ENCODE measurements at places on chromosomes 11 and 22.

- DNase-seq = peak; percentile 32
These were observed 148.9 kb downstream of the TENM4 start for GRCh38 chr11:79291948-79292347.

- DNase-seq = no peak
These were observed 71.4 kb upstream of the B3GNT6 start for GRCh38 chr11:76962583-76963416.

DNA sequence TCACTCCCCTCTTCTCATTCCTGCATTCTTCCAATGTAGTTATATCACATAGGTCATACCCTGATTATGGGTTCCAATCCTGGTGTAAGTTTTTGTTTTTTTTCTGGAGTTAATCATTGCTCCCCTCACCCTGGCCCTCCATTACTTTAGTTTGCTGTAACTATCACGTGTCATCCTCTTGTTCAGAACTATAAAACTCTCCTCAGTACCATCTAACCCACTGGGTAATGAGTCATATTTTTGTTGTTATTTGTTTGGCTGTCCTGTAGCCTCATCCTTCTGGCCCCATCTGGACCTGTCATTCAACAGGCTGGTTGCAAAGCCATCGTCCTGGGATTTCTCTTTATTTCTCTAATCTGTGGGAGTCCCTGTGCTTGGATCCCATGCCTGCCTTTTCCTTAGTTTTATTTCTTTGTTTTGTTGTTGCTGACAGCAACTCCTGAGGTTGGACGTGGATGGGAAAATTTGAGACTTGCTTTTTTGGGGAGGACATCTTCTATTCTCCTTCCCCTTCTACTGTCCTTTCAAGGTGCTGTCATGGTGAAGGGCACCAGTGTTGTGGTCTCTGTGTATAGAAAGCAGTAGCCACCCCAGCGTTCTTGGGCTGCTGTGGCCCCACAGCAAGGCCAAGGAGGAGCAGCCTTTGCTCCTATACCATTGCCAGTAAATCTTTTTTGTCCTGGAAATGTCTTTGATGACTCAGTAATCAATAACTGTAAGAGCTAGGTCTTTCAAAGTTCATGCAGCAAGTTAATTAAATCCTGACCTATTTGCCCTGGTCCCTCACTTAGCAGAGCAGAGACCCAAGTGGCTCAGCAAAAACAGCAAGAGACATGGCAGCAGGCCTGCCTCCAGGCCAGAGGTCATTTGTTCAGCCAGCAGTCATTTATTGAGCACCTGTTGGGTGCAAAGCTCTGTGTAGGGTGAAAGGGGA lies 82.5 kb downstream of the C22orf31 start:
- no peak for DNase-seq

DNA sequence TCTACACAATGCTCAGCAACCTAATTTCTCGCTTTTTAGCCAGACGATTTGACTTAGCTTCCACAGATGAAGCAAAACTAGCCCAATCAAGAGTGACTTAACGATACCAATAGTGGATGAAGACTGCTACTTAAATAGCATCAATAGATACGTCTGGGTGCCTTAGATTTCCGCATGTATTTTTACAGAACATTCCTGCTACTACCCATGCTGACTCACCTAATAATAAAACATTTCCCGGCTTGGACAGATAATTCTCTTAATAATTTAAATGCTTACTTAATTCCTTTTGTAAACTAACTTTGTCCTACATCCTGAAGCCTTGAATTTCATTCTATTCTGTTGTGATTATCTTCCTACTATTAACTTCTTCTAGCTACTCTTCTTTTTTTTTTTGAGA lies 5.2 kb upstream of the LAYN start:
- DNase-seq = no peak

GRCh38 chr11:78226684-78227680 lies 38.3 kb downstream of the USP35 start:
- DNase-seq = no peak

GRCh38 chr11:34075178-34075820 lies 23.8 kb downstream of the CAPRIN1 start:
- DNase-seq = peak; percentile 63

DNA sequence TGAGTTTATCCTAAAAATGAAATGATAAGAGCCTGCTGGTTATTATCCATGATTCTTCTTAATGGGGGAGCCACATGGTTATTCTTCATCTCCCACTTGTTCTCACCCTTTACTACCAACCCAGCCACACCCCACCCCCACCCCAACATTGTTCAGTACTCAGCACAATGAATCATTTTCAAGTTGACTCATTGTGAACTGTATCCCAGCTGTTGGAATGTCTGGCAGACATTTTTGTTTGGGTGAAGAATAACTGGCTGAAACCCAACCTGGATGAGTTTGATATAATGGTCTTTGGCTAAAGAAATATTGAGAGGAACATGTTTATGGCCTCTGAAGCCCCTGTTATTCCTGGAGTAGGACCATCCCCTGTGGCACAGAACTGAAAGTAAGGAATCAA lies 136.2 kb downstream of the ELP4 start:
- DNase-seq = peak; percentile 83

- no peak for DNase-seq
These were observed 1.5 kb upstream of the IL17REL start for GRCh38 chr22:50014053-50014501.

DNA sequence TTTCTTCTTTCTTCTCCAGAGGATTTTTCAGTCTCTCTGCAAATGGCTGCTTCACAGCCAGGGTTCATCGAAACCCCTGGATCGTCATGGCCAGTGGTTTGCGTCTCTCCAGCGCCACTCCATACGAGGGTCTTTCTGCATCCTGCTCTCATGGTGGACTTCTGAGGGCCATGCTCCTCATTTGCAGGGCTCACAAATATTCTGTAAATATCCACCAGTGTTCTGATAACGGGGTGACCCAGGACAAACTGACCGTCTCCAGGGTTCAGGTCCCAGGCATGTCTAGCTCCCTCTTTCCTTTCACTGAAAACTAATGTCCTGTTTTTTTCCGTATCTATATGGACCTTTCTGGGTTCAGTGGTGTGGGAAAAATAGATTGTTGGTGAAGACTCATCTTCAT lies 15.7 kb upstream of the VPREB1 start:
- no peak for DNase-seq

DNA sequence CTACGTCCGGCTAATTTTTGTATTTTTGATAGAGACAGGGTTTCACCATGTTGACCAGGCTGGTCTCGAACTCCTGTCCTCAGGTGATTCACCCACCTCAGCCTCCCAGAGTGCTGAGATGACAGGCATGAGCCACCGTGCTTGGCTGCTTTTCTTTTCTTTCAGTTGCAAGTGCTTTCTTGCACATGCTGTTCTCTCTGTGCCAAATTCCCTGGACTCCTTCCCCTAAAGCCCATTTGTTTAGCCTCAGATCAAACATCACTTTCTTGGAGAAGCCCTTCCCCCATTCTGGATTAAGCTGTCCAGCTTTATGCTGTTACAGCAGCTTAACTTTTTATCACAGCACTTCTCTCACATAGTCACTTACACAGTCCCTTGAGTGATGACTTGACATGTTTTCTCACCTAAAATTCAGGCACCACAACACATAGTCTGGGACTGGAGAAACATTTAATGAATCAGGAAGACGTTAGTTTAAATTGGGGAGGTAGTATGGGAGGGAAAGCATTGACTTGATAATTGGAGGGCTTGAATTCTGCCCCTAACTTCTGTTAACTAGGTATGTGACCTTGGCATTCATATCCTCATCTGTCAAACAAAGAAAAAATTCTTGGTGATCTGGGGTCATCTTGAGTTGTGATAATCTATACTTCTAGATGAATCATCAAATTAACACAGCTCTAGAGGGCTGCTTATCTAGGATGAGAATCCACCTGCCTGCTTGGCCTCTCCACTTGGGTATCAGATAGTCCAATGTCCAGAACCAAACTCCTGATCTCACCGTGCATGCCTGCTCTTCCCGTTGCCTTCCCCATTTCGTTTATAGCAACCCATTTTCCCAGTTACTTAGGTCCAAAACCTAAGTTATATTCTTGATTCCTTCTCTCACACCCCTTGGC lies 18.4 kb downstream of the ACO2 start:
- no peak for DNase-seq

GRCh38 chr11:111975076-111975806 lies 38.1 kb downstream of the DIXDC1 start:
- no peak for DNase-seq

GRCh38 chr11:11845071-11845470 lies 3.3 kb downstream of the USP47 start:
- no peak for DNase-seq

GRCh38 chr22:17257121-17258001 lies 38.1 kb upstream of the ADA2 start:
- DNase-seq = no peak

DNA sequence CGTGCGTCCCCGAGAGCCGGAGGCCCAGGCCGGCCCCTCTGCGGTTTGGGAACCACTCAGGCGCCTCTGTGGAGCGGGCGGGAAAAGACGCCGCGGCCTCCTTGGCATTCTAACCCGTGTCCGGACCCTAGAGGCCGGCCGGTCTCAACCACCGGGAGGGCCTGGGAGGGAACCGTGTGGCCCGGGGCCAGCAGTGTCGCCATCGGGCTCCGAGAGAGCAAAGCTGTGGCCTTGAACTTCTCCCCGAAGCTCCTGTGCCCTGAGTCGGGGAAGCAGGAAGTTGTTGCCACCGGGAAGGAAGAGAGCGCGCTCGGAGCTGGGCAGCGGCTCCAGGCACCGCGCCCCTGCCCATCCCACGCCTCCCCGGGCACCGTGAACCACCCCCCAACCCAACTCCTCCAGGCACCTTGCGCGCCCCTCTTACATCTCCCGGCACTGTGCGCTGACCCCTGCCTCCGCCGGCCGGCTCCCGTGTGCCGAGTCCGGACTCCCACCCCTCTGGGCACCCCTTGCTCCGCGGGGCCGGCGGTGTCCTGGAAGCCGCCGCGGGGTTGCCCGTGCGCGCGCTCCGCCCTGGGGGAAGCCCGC lies 80.0 kb upstream of the PPARA start:
- DNase-seq = peak; percentile 75

- DNase-seq = no peak
These were observed 8.1 kb downstream of the MOGAT2 start for GRCh38 chr11:75725547-75726320.

GRCh38 chr11:1333091-1333772 lies 23.8 kb upstream of the TOLLIP start:
- no peak for DNase-seq

- DNase-seq = no peak
These were observed 737 bp downstream of the PPP2R1B start for GRCh38 chr11:111765320-111765983.

GRCh38 chr11:83583757-83584366 lies 297.7 kb upstream of the CCDC90B start:
- peak; percentile 57 for DNase-seq

DNA sequence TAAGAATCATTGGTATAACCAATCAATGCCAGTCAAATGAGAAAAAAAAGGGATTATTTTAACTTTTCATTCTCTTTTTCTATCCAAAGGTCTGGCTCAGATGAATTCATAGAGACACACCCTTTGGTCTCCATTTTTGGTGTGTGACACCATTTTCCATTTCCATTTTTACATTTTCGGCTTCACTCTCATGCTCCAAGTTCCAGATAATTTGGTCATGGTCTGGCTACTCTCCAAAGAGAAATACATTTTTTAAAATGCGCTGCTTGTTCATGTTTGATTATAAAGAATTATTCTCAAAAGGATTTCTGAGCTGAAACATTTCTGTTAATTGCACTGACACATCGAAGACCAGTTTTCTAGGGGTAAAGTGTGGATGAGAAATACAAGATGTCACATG lies 51.6 kb upstream of the FIBIN start:
- no peak for DNase-seq

DNA sequence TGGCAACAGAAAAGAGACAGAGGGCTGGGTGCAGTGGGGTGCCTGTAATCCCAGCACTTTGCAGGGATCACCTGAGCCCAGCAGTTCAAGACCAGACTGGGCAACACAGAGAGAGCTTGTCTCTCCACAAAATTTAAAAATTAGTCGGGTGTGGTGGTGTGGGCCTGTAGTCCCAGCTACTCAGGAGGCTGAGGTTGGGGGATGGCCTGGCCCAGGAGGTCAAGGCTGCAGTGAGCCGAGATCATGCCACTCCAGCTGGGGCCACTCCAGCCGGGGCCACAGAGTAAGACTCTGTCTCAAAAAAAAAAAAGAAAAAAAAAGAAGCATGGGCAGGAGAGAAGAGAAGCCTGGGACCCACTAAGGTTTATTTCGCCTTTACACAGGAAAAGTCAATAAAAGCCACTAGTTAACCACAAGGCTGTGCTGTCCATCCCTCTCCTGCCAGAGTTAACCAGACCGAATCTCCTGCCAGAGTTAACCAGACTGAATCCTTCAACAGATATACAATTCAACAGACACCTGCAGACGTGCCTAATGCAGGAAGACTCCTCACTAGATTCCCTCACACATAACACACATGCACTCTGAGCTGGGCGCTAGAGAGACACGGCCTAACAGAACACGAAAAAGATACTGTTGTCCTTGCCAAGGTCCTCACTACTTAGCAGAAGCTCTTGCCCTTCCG lies 29.8 kb downstream of the MICAL3 start:
- no peak for DNase-seq

- DNase-seq = no peak
These were observed 40.6 kb upstream of the ARL14EP start for GRCh38 chr11:30282289-30282631.

DNA sequence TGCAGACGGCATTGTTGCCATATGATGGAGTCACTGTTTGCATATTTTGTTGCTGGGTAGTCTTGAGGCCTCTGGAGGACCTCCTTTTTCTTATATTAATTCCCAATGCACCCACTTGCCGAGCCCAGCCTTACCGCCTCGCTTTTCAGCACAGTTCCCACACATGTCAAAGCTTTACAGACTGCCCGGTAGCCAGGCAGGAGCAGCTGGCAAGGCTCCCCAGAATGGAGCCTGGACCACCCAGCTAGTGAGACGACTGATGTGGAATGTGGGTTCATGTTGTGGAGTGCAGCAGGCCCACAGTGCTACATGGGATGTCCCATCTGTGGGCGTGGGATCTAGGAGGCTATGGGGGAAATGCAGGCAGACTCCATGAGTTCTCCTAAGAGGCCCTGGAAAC lies 99.4 kb upstream of the MTMR2 start:
- DNase-seq = no peak

- DNase-seq = peak; percentile 67
These were observed 9.8 kb upstream of the DDX10 start for GRCh38 chr11:108654994-108655631.

DNA sequence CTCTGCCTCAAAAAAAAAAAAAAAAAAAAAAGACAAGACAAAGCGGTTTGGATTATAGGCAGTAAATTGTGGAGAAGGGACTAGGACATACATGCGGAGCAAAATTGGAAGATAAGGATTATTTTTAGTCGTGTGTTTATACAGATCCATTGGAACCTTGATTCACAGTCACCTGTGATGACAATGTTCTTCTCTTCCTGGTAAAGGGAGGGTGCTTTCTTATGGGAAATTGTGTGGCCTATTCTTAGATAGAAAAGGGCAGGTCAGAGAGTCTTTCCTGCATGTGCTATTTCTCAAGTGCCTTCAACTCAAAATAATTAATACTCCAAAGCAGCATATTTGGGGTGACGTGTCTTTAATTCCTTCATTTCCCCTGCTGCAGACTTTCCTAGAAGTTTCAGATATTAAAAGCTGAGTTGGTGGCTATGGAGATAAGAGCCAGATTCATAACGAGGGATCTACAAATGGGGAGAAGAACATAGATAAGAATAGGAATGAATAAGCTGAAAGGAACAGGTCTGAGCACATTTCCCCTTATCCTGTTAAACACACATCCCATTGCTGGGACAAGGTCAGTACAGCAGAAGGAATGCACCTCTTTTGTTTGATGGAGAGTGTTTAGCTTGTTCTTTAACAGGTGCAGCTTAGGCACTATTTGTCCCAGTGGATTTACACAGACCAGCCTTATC lies 22.5 kb downstream of the GSTT2B start:
- DNase-seq = no peak

- peak; percentile 97 for DNase-seq
These were observed 20.1 kb upstream of the PEX26 start for GRCh38 chr22:18057568-18058209.

GRCh38 chr11:121129362-121130340 lies 28.6 kb downstream of the TECTA start:
- no peak for DNase-seq
